Stomach (tissue), 19 donors: ENCODE measurements at places on chromosomes 16 and 17. TPM values are rescaled to one million over a fixed set of nuclear protein-coding genes. Genes with fewer than 3 reads are reported as not detected.

GRCh38 chr16:35184356-35184870 lies 1725.0 kb downstream of the TP53TG3F start:
- H3K27me3 ChIP-seq, result no peaks in the 10 kb centered on the region
- no peak overlapping the region for H3K27ac ChIP-seq
- no peak overlapping the region for H3K4me3 ChIP-seq
- no peaks in the 10 kb centered on the region for H3K36me3 ChIP-seq
- no peak for DNase-seq
- no peaks in the 10 kb centered on the region for H3K4me1 ChIP-seq

CACNA1H gene
- 15.8 TPM for total RNA-seq

GRCh38 chr16:88406096-88407041 lies 23.6 kb downstream of the ZNF469 start:
- H3K36me3 ChIP-seq, result no peaks in the 10 kb centered on the region
- peak overlapping the region; percentile 19 for H3K4me3 ChIP-seq
- no peak overlapping the region for H3K27ac ChIP-seq

PLA2G10 gene
- 14.2 TPM for total RNA-seq

DNA sequence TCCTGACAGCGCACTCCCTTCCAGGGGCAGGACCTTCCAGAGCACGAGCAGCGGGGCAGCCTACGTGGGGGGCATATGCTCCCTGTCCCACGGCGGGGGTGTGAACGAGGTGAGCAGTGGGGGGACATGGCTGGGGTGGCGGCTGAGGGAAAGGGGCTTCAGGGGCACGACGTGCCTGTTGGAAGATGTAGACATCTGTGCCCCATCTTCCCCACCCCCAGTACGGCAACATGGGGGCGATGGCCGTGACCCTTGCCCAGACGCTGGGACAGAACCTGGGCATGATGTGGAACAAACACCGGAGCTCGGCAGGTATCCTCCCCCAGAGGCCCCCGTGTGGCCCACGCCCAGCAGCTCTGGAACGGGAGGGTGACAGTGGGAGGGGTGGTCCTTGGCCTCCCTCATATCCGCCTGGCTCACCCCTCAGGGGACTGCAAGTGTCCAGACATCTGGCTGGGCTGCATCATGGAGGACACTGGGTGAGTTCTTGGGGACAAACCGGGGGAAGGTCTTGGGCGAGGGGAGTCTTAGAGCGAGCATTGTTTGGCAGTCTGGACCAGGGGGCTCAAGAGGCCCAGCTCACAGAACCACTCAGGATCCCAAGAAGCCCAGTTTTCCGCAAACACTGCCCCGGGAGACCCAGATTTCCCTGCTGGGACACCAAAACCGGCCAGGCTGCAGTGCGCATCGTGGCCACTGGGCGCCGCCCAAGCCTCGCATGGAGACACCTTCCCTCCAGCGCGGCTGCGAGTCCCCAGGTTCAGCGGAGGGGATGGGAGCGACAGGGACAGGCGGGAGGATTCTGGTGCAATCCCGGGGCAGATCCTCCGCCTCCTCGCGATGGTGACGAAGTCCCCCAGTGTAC lies 15.7 kb downstream of the ADAM11 start:
- peaks cover 55% of the 10 kb centered on the region for H3K27me3 ChIP-seq
- no peaks in the 10 kb centered on the region for H3K36me3 ChIP-seq
- DNase-seq, result peak; percentile 92

NPB gene
- 2.0 TPM for total RNA-seq

DNA sequence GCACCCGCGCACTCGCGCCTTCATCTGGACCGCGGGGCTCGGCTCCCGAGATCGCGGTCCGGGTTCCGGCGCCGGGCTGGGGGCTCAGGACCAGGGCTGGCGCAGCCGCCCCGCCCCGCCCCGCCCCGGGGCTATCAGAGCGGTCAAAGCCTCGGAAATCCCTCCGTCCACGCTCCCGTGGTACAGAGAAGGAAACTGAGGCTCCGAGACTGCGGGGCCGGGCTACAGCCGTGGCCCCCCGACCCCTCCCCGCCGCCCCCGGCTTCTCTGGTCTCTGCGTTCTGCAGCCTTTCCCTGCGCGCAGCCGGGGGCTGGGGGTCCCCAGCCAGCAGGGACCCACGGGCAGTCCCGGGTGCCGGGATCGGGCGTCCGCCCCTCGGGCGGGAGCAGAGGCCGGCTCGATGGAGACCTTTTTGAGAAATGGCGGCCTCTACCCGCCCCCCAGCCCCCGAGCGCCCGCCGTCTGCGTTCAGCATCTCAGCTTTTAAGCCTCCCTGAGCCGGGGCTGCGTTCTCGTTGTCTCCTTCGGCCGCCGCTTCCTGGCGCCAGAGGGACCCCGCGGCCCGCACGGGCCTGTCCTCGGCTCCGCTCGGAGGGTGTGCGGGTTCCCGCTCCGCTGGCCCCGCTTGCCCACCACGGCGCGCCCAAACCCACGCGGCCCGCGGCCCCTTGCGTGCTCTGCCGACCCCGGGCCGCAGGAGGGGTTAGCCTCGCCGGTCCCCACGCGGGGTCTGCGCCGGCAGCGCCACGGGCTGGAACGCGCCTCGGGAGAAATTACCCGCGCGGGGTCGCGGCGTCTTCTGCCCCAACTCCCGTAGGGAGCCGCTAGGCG lies 1.5 kb upstream of the NPTX1 start:
- no peaks in the 10 kb centered on the region for H3K36me3 ChIP-seq
- peaks cover 97% of the 10 kb centered on the region for H3K27me3 ChIP-seq
- H3K27ac ChIP-seq, result peak overlapping the region; percentile 18
- no peak for DNase-seq
- H3K4me3 ChIP-seq, result peak overlapping the region; percentile 41
- H3K4me1 ChIP-seq, result peaks cover 53% of the 10 kb centered on the region

DNA sequence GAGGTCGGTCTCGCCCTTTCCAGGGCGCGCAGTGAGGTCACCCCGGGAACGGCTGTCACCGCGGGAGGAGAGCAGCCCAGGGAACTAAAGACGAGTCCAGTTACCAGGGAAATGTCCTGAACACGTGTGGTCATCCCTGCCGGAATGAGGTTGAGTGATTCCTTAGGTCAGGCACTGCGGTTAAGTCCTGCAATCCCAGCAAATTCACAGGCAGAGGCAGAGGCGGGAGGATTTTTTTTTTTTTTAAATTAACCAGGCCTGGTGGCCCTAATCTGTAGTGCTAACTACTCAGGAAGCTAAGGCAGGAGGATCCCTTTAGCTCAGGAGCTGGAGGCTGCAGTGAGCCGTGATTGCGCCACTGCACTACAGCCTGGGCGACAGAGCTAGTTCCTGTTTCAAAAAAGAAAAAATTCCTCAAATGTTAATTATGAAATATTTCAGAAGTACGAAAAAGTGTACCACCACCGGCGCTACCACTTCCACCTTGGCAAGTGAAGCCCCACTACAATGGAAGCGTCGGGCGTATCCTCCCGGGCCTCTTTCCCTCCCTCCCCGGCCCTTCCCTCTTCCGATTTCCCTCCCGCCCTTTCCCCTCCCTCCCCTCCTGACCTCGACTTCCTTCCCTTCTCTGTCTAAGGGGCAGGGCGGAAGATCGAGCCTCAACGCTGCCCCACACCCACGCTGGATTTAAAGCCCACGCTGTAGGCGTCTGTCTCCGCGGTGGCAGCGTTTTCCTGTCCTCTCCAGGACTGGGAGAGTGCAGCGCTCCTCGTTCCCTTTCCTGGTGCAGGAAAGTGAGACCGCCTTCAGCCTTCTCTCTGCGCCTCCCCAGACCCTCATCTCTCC lies 27.3 kb downstream of the SLFN11 start:
- peaks cover 5% of the 10 kb centered on the region for H3K27me3 ChIP-seq
- peaks cover 18% of the 10 kb centered on the region for H3K4me1 ChIP-seq
- peak overlapping the region; percentile 62 for H3K27ac ChIP-seq
- peak overlapping the region; percentile 48 for H3K4me3 ChIP-seq
- H3K36me3 ChIP-seq, result no peaks in the 10 kb centered on the region
- DNase-seq, result peak; percentile 30

DNA sequence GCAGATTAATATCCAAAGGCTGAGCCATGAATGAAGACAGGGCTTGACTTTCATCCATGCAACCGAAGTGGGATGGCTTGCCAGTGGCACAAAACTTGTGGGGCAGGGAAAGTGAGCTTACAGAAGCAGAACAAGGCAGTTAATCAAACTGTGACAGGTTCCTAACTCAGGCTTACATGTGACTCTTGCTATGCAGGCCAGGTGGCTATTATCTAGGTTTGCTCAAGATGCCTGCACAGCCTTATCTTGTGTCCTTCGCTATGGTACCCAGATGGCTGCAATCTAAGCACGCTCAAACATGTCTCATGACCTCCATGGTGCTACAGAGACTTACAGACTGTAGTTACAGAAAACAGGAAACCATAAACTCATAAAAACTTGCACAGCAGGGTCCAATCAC lies 8.6 kb upstream of the DNAH9 start:
- H3K4me1 ChIP-seq, result no peaks in the 10 kb centered on the region
- H3K4me3 ChIP-seq, result no peak overlapping the region
- DNase-seq, result peak; percentile 46
- H3K27ac ChIP-seq, result no peak overlapping the region
- no peaks in the 10 kb centered on the region for H3K27me3 ChIP-seq

BAIAP2 gene
- 137 TPM for total RNA-seq

DYNLL2 gene
- 21.5 TPM for total RNA-seq

KRT13 gene
- not detected for total RNA-seq

GRCh38 chr17:81685108-81685507 lies 1.3 kb downstream of the HGS start:
- no peak for DNase-seq
- peaks cover 40% of the 10 kb centered on the region for H3K4me1 ChIP-seq
- H3K27me3 ChIP-seq, result no peaks in the 10 kb centered on the region
- H3K4me3 ChIP-seq, result peak overlapping the region; percentile 99

GRCh38 chr16:53768167-53768566 lies 64.2 kb downstream of the FTO start:
- peaks cover 51% of the 10 kb centered on the region for H3K4me1 ChIP-seq
- DNase-seq, result no peak
- H3K36me3 ChIP-seq, result no peaks in the 10 kb centered on the region
- H3K27ac ChIP-seq, result no peak overlapping the region

- H3K27ac ChIP-seq, result no peak overlapping the region
- no peak overlapping the region for H3K4me3 ChIP-seq
- no peaks in the 10 kb centered on the region for H3K36me3 ChIP-seq
- H3K27me3 ChIP-seq, result no peaks in the 10 kb centered on the region
- DNase-seq, result peak; percentile 16
Observed at GRCh38 chr16:55390630-55391237, 66.7 kb downstream of the IRX6 start.

MYOCD gene
- 22.8 TPM for total RNA-seq

DNA sequence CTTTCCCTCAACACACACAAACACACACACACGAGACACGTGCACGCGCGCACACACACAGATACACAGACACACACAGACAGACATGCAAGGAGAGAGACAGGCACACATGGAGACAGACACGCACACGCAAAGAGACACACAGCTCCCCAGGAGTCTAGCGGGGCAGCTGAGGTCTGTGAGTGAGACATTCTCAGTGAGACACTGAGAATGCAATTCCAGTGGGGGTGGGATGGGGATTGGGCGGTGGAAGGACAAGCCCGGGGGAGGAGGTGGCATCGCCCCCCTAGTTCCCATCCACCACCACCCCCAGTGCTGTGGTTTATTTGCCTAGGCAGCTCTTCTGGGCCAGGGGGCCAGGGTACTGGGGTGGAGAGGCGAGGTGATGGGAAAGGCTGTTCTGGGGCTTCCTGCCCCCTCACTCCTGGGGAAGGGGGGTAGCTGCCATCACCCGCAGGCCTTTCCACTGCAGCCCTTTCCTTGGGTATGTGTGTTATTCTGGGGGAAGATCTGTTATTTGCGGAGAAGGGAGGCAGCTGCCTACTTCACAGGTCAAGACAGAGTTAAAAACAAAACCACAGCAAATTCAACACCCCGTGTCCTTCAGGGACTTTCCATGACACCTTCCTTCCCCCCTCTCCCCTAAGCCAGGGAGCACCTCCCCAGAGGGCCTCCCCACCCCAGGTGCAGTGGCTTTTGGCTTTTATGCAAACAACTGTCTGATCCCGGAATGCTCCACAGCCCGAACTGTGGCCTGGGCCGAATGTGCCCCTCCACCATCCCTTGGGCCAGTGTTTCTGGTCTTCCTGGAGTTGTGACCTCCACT lies 18.0 kb downstream of the GRB7 start:
- no peaks in the 10 kb centered on the region for H3K36me3 ChIP-seq
- no peaks in the 10 kb centered on the region for H3K27me3 ChIP-seq
- H3K4me3 ChIP-seq, result no peak overlapping the region
- H3K27ac ChIP-seq, result peak overlapping the region; percentile 96
- H3K4me1 ChIP-seq, result peaks cover 27% of the 10 kb centered on the region

OR4D1 gene
- not detected for total RNA-seq

GRCh38 chr16:65757064-65757463 lies 609.4 kb upstream of the CDH5 start:
- H3K36me3 ChIP-seq, result no peaks in the 10 kb centered on the region
- no peak overlapping the region for H3K4me3 ChIP-seq
- H3K27ac ChIP-seq, result no peak overlapping the region
- H3K4me1 ChIP-seq, result no peaks in the 10 kb centered on the region
- DNase-seq, result no peak

C16orf89 gene
- total RNA-seq, result 81.3 TPM

GRCh38 chr16:7140899-7141298 lies 191.7 kb upstream of the RBFOX1 start:
- no peaks in the 10 kb centered on the region for H3K4me1 ChIP-seq
- H3K4me3 ChIP-seq, result no peak overlapping the region
- H3K27ac ChIP-seq, result no peak overlapping the region
- DNase-seq, result no peak

TXNDC11 gene
- 63.7 TPM for total RNA-seq

GRCh38 chr17:29723278-29724047 lies 100.8 kb upstream of the CORO6 start:
- H3K27ac ChIP-seq, result peak overlapping the region; percentile 60
- H3K27me3 ChIP-seq, result no peaks in the 10 kb centered on the region
- no peaks in the 10 kb centered on the region for H3K36me3 ChIP-seq
- H3K4me1 ChIP-seq, result peaks cover 7% of the 10 kb centered on the region
- H3K4me3 ChIP-seq, result no peak overlapping the region

OTOP2 gene
- 3.2 TPM for total RNA-seq

- no peak overlapping the region for H3K4me3 ChIP-seq
- H3K27ac ChIP-seq, result no peak overlapping the region
- no peak for DNase-seq
Observed at GRCh38 chr16:83963277-83964119, 4.5 kb upstream of the NECAB2 start.

KRT9 gene
- total RNA-seq, result not detected

TBC1D3K gene
- total RNA-seq, result not detected

KIF19 gene
- not detected for total RNA-seq
